ENCODE measurements at places on chromosomes 6 and 20. TPM values are rescaled to one million over a fixed set of nuclear protein-coding genes. Genes with fewer than 3 reads are reported as not detected.

DNA sequence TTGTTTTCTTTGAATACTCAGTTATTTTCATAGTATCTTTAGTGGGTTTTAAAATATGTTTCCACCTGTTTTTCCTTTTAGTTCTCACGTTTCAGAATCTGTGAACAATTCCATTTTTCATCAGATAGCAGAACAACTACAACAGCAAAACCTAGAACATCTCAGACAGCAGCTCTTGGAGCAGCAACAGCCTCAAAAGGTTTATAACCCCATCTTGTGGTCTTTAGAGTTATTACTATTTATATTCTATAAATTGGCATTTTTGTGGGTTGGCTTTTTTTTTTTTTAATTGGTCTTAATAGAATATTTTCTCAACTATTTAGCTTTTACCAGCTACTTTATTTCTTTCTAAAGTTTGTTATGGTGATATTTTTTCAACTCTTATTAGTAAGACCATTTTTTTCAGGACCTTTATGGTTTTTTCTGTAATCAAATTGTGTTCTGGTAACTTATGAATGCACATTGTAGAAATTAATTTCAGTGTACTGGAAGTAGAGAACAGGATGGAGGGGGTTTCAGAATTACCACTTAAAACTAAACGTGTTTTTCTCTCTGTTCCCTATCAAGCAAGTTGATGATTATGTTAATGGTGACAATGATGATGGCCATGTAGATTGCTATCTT is 72.2 kb downstream of the SCAF8 start:
- H3K4me3 ChIP-seq, result no peak overlapping the region
- DNase-seq, result no peak
- peaks cover 3% of the 10 kb centered on the region for H3K4me1 ChIP-seq
- no peaks in the 10 kb centered on the region for H3K27me3 ChIP-seq
- H3K27ac ChIP-seq, result no peak overlapping the region

DNA sequence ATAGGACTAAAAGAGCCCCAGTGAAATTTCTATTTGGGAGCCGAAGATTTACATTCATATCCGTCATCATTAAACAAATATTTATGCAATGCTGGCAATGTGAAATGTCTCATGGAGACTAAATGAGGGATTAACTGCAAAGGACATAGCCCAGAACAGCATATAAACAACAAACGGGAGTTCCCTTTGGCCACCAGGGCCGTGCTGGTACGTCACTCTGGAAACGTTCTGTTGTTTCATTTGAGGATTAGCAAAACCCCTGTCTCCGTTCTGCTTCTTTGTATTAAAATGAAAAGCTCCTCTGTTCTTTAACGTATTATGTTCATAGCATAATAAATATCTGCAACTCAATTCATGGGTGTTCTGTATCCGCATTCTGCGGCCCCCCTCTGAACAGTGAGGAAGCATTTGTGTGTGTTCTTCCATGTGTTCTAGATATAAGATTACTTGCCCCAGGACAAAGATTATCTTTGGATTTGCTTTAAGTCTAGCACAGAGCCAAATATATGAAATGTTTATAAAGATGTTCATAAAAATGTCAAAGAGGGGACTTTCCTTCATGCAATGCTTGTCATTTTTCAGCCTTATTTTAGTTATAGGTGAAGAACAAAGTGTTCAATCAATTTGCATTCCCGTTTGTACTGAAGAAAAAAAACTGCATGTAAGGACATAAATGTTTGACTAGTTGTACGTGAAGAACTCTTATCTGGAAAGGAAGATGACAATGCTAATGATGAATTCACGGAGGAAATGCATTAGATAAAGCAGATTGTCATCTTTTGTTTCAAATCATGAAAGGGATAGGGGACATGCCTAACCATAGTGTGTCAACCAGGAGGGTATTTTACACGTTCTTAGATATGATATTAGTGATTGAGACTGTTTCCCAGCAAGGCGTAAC is 90.0 kb upstream of the TNFAIP3 start:
- H3K27ac ChIP-seq, result no peak overlapping the region
- H3K4me3 ChIP-seq, result no peak overlapping the region
- H3K36me3 ChIP-seq, result peaks cover 5% of the 10 kb centered on the region
- no peaks in the 10 kb centered on the region for H3K4me1 ChIP-seq
- no peaks in the 10 kb centered on the region for H3K27me3 ChIP-seq

GRCh38 chr20:43006651-43007375 is 182.9 kb downstream of the PTPRT start:
- no peaks in the 10 kb centered on the region for H3K36me3 ChIP-seq
- DNase-seq, result no peak
- H3K27ac ChIP-seq, result no peak overlapping the region

MCCD1 gene
- not detected for total RNA-seq

DNA sequence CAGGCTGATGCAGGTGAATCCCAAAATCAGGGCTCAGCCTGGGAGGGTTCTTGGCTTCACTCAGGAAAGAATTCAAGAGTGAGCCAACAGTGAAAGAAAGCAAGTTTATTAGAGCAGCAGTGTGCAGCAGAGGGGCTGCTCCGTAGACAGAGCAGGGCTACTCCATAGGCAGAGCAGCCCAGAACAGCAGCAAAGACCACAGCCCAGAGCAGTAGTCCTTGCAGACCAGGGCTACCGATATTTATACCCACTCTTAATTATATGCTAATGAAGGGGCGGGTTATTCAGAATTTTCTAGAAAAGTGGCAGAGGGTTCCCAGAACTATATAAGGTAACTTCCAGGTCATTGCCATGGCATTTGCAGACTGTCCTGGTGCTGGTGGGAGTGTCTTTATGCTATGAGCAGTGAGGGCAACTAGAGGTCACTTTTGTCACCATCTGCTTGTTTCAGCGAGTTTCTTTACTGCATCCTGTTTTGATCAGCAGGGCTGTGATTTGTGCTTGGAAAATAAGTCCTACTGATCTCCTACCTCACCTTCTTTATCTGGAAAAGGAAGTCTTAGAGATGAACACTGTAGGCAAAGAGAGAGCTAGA is 39.8 kb upstream of the PTPN1 start:
- no peaks in the 10 kb centered on the region for H3K36me3 ChIP-seq
- no peaks in the 10 kb centered on the region for H3K27me3 ChIP-seq
- no peak for DNase-seq
- peaks cover 21% of the 10 kb centered on the region for H3K4me1 ChIP-seq
- no peak overlapping the region for H3K4me3 ChIP-seq

Data from naive thymus-derived CD8-positive, alpha-beta T cell (primary cell).